Tongue (tissue), 3 donors: ENCODE measurements at places on chromosomes 16 and 17.

DNA sequence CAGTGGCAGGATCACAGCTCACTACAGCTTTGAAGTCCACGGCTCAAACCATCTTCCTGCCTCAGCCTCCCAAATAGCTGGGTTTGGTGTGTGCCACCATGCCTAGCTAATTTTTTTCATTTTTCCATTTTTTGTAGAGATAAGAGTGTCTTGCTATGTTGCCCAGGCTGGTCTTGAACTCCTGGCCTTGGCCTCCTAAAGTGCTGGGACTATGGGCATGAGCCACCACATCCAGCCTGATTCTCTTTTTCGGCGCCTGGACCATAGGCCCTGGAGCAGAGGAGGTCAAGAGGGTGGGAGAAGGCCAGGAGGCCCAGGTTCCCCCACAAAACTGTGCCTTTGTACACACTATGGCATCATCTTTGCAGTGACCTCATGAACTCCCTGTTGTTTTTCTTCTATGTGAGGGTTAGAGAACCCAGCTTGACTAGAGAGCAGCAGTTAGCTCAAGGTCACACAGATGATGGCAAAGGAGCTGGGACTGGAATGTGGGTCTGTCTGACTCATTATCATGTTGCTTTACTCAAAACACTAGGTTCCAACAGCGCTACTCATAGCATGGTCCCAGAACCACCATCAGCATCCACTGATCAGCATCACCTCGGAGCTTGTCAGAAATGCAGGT lies 16.3 kb downstream of the SCN4A start:
- no peak for DNase-seq

DNA sequence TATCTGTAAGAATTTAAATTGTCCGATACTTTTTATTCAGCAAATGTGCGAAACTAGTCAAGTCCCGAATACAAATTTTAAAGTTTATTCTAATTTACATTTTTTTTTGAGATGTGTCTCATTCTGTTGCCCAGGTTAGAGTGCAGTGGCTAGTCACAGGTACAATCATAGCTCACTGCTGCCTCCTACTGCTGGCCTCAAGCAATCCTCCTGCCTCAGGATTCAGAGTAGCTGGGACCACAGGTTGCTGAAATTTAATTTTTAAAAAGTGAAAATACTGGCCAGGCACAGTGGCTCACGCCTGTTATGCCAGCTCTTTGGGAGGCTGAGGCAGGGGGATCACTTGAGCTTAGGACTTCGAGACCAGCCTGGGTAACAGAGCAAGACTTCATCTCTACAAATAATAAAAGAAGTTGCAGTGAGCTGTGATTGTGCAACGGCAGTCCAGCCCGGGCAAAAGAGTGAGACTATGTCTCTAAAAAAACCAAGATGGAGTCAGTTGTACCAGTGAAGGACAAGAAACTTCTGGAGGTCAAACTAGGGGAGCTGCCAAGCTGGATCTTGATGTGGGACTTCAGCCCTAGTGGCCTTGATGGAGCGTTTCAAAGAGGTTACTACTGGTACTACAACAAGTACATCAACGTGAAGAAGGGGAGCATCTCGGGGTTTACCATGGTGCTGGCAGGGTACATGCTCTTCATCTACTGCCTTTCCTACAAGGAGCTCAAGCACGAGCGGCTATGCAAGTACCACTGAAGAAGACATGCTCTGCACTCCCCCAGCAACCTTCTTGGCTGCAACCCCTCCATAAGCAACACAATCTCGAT lies 5.6 kb downstream of the POLG2 start:
- DNase-seq = no peak

DNA sequence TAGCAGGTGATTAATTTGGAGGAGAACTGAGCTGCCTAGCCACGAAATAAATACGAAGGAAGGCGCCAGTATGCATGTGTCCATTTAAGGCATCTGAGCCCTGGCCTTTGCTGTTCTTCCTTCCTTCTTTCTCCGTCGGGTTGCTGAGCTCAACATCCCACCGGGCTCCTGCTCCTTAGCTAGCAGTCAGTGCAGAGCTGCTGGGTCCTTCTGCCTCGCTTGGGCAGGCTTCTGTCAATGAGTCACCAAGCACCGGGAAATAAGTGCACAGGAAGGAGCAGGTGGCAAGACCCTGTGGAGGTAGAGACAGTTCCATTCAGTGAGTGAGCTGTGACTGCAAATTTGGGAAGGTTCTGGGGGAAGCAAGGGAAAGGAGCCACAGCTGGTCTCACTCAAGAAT lies 120.7 kb downstream of the CCDC182 start:
- DNase-seq = no peak

- no peak for DNase-seq
These were observed 22.2 kb downstream of the CDK5RAP3 start for GRCh38 chr17:47993031-47993564.
